AG10803 (cell line): ENCODE measurements at places on chromosomes 7 and 10.

- DNase-seq: no peak
These were observed 8.1 kb downstream of the SDK1 start for GRCh38 chr7:3309140-3309539.

GRCh38 chr10:28370107-28370835, 67.4 kb upstream of the MPP7 start:
- no peak for DNase-seq

DNA sequence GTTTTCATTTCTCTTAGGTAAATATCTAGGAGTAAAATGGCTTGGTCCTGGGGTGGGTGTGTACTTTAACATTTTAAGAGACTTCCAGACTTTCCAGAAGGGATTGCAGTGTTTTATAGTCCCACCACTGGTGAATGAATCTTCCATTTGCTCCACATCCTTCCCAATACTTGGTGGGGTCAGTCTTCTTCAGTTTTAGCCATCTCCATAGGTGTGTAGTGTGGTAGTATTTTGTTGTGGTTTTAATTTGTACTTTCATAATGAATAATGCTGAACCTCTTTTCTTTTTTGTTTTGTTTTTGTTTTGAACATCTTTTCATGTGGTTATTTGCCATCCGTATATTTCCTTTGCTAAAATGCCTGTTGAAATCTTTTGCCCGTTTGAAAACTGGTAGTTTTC, 86.4 kb downstream of the ANKRD61 start:
- DNase-seq: no peak

- peak; percentile 40 for DNase-seq
These were observed 545.7 kb downstream of the LRMDA start for GRCh38 chr10:75977139-75977538.

DNA sequence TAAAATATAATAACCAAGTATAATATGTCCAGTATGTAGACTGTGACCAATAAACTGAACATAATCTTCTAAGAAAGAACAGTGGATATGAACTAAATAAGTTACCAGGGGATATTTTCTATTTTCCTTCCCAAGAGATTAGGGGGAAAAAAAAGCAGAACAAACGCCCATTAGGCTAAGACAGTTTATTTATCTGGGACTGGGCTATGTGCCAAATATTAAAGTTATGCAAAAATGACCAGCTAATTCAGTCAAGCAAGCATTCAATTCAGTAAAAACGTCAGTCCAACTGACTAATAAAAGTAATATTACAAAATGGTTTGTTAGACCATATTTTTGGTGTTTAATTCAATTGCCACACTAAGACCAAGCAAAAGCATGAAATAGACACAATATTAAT, 122.2 kb downstream of the TSPAN12 start:
- DNase-seq: no peak

GRCh38 chr7:114879554-114879953, 42.3 kb upstream of the MDFIC start:
- peak; percentile 94 for DNase-seq

GRCh38 chr10:15990535-15991129, 130.3 kb upstream of the MINDY3 start:
- DNase-seq: no peak

GRCh38 chr7:44636041-44636584, 29.7 kb downstream of the OGDH start:
- DNase-seq: no peak

DNA sequence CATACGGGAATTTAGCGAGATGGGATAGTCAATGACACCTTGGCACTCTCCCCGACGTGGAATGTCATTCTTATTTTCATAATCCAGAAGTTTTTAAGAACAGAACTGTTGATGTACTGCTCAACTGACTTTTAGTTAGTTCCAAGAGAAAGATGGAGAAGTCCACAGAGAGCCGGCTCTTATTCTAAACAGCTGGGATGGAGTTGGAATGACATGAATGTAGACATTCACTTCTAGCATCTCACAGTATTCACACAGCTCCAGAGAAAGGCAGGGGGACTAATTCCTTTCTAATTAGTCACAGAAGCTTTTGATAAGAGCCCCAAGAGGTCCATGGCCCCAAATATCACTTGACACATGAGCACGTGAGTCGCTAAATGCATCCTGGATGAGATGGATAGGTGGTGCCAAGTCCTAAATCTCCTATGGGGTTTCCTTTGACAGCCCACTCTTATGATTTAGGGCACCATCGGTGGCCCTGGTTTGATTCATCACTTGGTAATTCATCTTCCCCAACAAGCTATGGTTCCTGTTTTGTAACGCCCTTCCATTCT, 420.3 kb upstream of the AUTS2 start:
- DNase-seq: peak; percentile 81

- no peak for DNase-seq
These were observed 65.0 kb downstream of the PIP4K2A start for GRCh38 chr10:22649390-22649841.

DNA sequence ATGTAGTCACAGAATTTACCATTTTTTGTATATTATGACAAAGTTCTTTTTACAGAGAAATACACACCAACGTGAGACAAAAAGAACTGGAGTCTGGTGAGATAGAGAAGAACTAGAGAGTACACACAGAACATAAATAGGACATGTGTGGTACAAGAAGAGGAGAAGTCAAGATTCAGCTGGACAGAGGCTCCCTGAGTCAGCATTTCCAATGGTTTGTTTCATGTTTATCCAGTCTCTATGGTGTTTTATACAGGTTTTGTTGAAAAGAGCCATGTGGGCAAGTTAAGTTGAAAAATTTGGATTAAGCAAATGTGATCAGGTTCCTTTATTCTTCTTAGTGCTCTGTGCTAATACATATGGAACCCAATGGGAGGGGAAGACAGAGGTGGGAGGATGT, 105.5 kb upstream of the AKR1E2 start:
- DNase-seq: peak; percentile 11

DNA sequence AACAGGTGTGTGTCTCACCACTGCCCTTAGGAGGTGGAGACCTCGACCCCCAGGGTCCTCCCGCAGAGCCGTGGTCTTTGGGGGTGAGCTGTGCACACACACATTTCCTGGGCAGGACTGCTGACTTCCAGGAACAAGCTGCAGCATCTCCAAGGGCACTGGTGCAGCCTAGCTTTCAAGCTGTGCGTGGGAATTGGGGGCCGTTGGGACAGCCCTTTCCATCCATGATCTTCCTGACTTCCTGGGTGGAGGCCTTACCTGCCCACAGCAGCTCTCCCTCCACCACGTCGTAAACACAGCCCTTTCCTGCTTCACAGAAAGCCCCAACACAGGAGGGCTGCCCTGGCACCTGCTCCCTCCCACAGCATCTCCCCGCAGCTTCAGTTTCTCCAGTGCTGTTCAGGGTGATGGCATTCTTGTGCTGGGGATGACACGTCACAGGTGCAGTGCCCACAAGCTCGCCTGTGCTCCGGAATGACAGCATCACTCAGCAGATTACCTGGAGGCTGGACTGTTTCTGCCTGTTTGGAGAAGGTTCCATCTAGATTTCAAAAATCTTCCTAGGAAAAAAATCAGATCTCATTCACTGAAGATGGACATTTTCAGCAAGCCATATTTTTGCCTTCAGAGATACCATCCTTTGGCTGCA, 208.0 kb upstream of the PPP2R2D start:
- no peak for DNase-seq

- DNase-seq: no peak
These were observed 43.8 kb upstream of the INPP5A start for GRCh38 chr10:132493756-132494290.

DNA sequence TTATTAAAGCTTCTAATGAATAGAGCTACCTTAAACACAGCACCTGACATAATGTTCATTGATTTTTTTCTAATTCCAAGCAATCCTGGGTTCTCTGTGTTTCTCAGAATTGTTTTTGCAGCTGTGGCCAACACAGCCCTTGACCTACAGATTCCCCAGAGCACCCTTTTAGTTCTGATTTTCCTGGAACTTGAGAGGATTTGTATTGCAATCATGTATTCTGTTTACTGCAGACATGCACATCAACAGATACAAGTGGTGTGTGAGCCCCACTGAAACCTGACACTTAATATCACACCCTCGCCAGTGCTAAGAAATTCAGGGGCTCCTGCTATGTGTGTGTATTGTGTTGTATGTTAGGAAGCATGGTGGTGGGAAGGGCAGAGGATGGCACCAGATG, 344.2 kb upstream of the POM121L12 start:
- no peak for DNase-seq

- no peak for DNase-seq
These were observed 14.3 kb upstream of the PRKAG2 start for GRCh38 chr7:151891182-151891581.

- peak; percentile 18 for DNase-seq
These were observed 11.2 kb downstream of the C10orf120 start for GRCh38 chr10:122688293-122688989.

DNA sequence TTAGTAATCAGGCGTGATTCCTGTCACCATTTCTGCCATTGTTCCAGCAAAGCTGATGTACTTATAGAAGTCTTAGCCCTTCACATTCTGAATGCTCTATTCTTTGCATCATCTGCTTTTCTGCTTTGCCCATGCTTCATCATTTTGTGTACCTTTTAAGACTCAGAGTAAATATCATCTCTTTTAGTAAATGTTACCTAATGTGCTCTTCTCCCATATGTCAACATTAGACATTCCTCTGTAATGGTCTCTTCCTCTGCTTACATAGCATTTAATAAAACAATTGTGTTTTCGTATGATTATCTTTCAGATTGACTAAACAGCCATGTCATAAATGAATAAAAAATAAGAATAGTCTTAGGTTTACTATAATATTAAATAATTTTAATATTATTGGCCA, 719.6 kb upstream of the GRM3 start:
- DNase-seq: no peak

DNA sequence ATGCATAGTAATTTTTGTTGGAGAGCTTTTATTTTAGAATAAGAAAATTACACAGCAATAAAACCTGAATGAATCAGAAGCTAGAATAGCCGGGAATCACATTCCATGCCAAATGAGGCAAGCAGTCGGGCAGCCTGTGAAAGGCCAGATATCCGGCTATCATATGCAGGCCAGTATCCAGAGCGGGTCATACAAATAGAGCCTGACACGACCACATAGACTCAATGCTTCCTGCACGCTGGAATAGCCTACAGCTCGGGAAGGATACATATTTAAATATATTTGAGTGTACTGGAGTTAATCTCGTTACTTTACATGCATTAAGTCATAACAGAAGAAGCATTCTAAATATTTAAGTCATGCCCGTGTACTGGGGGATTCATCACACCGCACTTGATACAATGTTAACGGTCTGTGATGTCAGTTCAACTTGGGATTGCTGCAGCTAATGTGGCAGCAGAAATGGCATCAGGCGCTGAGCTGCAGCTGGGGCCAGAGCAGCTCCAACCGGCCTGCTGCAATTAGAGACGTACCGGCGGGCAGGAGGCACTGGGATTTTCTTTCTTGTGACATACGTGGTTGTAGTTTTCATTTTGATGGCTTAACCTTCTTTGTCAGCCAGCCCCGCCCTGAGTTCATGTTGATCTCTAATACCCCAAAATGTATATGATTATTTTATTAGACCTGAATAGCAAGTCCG, 112.0 kb downstream of the EBF3 start:
- DNase-seq: no peak

DNA sequence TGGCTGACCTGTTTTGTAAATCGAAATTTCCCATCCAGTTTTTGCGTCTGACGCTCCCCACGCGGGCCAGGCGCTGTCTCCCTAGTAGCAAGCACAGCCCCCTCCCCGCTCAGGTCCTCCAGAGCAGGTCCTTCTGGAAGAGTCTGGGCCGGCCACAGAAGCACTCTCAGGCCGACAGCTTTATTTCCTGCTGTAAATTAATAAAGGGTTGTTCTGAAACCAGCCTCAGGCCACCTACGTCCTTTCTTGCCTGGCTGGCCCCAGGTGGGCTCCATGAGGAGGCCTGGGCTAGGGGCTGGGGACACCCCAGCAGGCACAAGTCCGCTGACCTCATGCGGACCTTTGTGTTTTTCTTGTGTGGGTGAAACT, 35.2 kb downstream of the CAMK2B start:
- no peak for DNase-seq

DNA sequence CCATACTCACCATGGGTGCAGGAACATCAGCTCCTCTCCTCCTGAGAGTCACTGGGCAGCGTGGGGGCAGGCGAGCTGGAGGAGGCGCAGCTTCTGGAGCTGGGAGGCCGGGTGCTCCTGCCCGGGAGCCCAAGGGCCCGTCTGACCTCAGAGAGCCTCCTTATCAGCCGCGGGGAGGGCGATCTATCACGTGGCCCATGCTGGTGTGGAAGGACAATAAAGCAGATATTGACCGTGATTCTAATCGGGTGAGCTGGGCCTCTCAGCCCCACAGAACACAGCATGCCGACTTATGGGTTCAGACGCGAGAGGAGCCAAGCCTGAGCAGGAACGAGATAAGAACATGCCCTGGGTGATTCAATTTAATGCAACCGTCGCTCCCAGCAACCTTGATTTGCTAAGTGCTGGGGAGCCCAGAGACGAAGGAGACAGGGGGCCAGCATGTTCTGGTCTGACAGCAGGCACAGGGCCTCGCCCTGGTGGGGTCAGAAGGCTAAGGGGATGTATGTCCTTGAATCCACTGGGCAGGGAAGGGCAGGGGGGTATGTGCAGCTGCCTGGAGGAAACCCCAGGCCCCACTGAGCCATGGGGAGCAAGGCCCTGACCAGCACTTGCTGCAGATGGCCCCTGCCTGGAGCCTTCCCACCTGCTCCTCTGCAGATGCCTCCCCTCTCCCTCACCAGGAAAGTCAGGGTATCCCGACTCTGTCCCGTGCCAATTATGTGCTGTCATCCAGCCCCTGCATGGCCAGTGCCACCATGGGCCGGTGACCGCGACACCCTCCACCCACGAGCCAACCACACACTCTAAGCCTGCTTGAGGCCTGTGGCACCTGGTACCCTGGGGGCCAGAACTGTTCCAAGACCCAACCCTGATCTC, 95.3 kb upstream of the RET start:
- DNase-seq: no peak

DNA sequence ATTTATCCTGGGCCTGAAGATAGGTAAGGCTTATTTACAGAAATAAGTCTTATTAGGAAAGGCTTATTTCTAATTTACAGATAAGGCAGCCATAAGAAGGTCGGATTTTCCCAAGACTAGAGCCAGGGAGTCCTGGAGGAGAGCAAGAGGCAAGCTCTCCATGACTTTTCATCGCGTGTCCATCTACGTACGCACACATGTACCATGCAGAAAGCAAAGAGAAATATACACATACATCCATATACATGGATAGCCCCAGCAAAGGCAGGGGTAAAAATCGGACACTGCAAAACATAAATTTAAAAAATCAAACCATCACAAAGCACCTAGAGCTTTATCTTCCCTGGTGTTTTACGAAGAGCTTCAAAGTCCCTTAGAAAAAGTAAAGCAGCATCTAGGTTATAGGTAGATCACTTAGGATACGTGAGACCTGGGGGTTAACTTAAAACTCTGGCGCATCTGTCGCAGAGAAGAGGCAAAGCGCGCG, 25.8 kb upstream of the ZRANB1 start:
- peak; percentile 4 for DNase-seq

DNA sequence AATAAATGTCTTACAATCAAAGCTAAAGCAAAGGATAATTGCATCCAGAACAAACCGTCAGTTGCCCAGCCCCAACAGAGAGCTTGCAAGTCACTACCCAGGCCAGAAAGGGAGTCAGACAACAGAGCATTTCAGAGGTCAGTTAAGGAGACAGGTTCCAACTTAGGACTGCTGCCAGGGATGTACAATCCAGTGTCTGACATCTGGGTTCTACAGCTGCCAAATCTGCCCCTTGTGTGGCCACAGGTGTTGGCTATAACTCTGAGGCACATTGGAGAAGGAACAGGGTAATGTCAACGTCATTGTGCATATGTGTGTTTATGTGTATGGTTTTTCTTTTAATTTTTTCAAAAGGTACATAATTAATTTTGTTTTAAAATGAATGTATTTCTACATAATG, 85.2 kb upstream of the GLCCI1 start:
- no peak for DNase-seq

- no peak for DNase-seq
These were observed 163.6 kb downstream of the PPP1R17 start for GRCh38 chr7:31850601-31851000.
